ENCODE measurements at places on chromosomes 13 and 19. TPM values are rescaled to one million over a fixed set of nuclear protein-coding genes. Genes with fewer than 3 reads are reported as not detected.

GDF15 gene
- 210 TPM for total RNA-seq

NCR1 gene
- total RNA-seq: not detected

CYP2A6 gene
- not detected for total RNA-seq

CGB7 gene
- under 0.01 TPM for total RNA-seq

PRODH2 gene
- total RNA-seq: not detected

CGB5 gene
- total RNA-seq: not detected

SRRM5 gene
- under 0.01 TPM for total RNA-seq

MBD3L2 gene
- not detected for total RNA-seq

MISP gene
- not detected for total RNA-seq

NDUFB7 gene
- 253 TPM for total RNA-seq

TINCR gene
- total RNA-seq: 0.17 TPM

AKAP8L gene
- total RNA-seq: 61.1 TPM

CRB3 gene
- total RNA-seq: 0.17 TPM

RFPL4A gene
- not detected for total RNA-seq

CILP2 gene
- total RNA-seq: 0.66 TPM

SPART gene
- 93.0 TPM for total RNA-seq

CDX2 gene
- total RNA-seq: not detected

MBD3L2B gene
- total RNA-seq: not detected

SLC25A41 gene
- 0.26 TPM for total RNA-seq

SYNGR4 gene
- not detected for total RNA-seq

IRGC gene
- total RNA-seq: not detected

NMRK2 gene
- not detected for total RNA-seq

ZNF93 gene
- total RNA-seq: 3.8 TPM

C19orf67 gene
- not detected for total RNA-seq

TRAPPC6A gene
- total RNA-seq: 15.9 TPM

ARHGAP33 gene
- 2.3 TPM for total RNA-seq

USF2 gene
- total RNA-seq: 53.8 TPM

OR7A5 gene
- not detected for total RNA-seq

RAP2A gene
- 35.0 TPM for total RNA-seq

SIAH3 gene
- total RNA-seq: not detected

RPL18A gene
- total RNA-seq: 1,148 TPM

ACP4 gene
- not detected for total RNA-seq

F2RL3 gene
- not detected for total RNA-seq

Measured in fibroblast of lung (primary cell).